ENCODE measurements at places on chromosomes 4 and X.

DNA sequence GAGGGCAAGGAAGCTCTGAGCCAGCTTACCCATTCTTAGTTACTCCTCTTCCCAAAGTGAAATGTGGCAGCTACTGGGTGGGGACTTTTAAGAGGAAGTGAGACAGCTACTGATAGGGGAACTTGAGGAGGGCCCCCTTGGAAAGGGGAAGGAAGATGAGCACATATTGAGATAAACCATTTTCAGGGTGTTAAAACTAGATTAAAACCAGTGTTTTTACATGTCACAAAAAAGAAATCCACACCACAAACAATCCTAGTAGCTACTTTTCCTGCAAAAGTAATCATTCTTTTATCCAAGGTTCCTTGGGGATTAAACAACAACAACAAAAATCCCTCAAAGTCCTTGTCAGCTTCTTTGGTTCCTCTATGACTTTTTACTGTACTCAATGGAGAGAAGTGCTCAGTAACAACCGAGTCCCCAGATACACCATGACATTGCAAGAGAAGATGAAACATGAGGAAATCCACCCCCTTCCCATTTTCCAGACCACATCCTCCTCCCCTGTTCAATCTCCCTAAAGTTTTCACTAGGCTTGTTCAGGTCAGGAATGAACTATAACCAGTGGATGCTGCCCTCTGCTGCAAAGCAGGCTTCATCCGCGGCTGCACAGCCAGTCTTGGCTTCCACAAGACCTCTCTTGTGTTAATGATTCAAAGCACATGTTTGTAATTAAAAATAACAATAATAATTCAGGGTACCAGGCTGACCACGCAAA lies 113.5 kb upstream of the TMEM164 start:
- H3K4me3 ChIP-seq: no peak overlapping the region
- no peaks in the 10 kb centered on the region for H3K27me3 ChIP-seq
- DNase-seq: no peak
- no peaks in the 10 kb centered on the region for H3K36me3 ChIP-seq
- H3K27ac ChIP-seq: no peak overlapping the region

DNA sequence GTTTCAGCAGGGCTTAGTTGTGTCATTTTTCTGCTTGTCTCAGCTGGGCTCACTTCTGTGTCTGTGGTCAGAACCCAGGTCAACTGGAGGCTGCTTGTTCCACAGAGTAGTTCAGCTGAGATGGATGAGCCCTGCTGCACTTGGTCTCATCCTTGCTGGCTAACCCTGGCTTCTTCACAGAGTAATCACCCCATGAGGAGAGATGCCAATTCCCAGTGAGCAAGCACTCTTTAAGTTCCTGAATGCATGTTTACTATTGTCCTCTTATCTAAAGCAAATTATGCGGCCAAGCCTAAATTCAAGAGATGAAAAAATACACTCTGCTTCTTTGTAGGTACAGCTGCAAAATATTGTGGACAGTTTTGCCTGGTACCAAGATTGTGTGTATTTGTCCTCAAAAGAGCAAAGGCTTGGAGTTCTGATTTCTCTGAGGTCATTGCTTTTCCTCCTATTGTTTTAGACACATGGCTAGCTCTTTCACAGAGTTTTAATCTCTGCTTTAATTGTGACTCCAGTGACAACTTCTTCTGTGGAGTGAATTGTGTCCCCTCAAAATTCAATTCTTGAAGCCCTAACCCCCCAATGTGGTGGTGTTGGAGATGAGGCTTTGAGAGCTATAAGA lies 236.6 kb upstream of the ANKRD50 start:
- no peak overlapping the region for H3K4me3 ChIP-seq
- H3K27ac ChIP-seq: no peak overlapping the region
- DNase-seq: no peak
- H3K4me1 ChIP-seq: no peaks in the 10 kb centered on the region

DNA sequence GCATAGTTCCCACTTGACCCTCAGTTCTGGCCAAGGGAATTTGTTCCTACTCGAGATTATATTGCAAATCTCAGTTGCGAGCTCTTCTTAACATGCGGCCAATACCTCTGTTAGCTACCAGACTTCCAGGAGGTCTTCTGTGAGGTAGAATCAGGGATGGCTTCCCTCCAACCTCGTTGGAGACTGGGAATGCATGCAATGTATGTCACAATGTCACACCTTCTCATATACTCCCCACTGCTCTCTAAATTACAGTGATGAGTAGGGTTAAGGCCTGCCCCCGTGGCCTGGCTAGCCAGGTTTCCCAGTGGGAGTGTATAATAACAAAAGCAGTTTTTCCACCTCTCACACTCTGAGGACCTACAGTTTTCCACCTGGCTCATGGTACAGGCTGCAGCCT lies 1962.5 kb downstream of the ARAP2 start:
- H3K4me3 ChIP-seq: no peak overlapping the region
- no peaks in the 10 kb centered on the region for H3K4me1 ChIP-seq
- H3K27ac ChIP-seq: no peak overlapping the region
- H3K36me3 ChIP-seq: no peaks in the 10 kb centered on the region
- no peak for DNase-seq

DNA sequence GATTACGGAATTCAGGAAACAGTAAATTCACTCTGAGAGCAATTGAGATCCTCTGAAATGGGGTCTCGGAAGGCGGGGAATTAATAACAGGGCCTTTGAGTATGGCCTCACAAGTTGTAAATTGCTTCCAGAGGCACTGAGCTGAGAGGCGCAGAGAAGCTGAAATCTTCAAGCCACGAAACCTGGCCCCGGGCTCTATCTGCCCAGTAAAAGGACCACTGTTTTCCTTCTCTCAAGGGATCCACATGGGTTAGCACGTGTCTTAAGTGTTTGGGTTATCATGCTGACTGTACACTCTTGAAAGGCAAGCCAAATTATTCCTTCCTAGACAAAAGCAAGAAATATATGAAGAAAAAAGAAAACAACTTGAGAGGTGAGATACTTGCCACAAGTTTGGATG lies 1012.9 kb upstream of the FTHL17 start:
- no peaks in the 10 kb centered on the region for H3K27me3 ChIP-seq
- no peaks in the 10 kb centered on the region for H3K36me3 ChIP-seq
- no peak for DNase-seq
- no peaks in the 10 kb centered on the region for H3K4me1 ChIP-seq
- no peak overlapping the region for H3K27ac ChIP-seq
- H3K4me3 ChIP-seq: no peak overlapping the region

DNA sequence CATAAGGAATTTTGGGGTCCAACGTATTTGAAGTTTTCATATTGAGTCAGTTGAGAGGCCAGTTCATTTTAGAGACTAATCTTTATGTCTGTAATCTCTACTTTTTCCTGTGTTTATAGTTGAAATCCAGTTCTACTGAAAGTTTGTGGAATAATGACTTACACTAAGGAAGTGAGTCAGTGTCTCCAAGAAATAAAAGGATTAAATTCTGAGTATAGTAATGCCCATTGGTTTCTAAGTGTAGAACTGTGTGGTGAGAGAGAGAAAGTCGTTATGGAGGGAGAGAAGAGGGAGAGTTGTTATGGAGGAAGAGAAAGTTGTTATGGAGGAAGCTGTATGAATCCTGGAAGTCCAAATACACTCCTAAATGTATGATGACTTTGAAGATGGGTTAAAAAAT lies 264.6 kb upstream of the HAND2 start:
- no peaks in the 10 kb centered on the region for H3K36me3 ChIP-seq
- H3K4me3 ChIP-seq: no peak overlapping the region
- DNase-seq: no peak
- no peak overlapping the region for H3K27ac ChIP-seq

Measured in thymus (tissue), 14 donors.